ENCODE measurements at places on chromosomes 3 and 15.

DNA sequence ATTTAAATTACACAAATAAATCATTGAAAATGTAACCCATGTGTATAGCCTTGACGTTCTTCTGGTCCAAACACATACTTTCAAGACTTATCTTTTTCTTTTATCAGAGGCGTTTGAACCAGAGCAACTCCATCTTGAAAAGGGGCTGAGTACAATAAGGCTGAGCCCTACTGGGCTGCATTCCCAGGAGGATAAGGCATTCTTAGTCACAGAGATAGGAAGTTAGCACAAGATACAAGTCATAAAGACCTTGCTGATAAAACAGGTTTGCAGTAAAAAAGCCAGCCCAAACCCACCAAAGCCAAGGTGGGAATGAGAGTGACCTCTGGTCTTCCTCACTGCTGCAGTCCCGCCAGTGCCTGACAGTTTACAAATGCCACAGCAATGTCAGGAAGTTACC lies 101.0 kb upstream of the IGSF10 start:
- DNase-seq = no peak

GRCh38 chr3:149180057-149180573 lies 41.5 kb downstream of the CP start:
- DNase-seq = peak; percentile 97

GRCh38 chr3:79390352-79390751 lies 377.4 kb downstream of the ROBO1 start:
- DNase-seq = no peak

- DNase-seq = no peak
Measured at GRCh38 chr3:185317674-185318073, 45.3 kb upstream of the MAP3K13 start.

GRCh38 chr15:35693286-35693685 lies 147.3 kb upstream of the DPH6 start:
- DNase-seq = peak; percentile 15

- no peak for DNase-seq
Measured at GRCh38 chr3:57464801-57465200, 79.3 kb downstream of the DNAH12 start.

GRCh38 chr15:74610302-74610951 lies 5.2 kb upstream of the CLK3 start:
- no peak for DNase-seq

GRCh38 chr3:111733154-111733553 lies 125.9 kb upstream of the PHLDB2 start:
- no peak for DNase-seq
